Colonic mucosa (tissue), 4 donors: ENCODE measurements at places on chromosomes 16 and 17. TPM values are rescaled to one million over a fixed set of nuclear protein-coding genes. Genes with fewer than 3 reads are reported as not detected.
A peak's percentile ranks its signal among the peaks of the same experiment; 100 is the strongest.

DNA sequence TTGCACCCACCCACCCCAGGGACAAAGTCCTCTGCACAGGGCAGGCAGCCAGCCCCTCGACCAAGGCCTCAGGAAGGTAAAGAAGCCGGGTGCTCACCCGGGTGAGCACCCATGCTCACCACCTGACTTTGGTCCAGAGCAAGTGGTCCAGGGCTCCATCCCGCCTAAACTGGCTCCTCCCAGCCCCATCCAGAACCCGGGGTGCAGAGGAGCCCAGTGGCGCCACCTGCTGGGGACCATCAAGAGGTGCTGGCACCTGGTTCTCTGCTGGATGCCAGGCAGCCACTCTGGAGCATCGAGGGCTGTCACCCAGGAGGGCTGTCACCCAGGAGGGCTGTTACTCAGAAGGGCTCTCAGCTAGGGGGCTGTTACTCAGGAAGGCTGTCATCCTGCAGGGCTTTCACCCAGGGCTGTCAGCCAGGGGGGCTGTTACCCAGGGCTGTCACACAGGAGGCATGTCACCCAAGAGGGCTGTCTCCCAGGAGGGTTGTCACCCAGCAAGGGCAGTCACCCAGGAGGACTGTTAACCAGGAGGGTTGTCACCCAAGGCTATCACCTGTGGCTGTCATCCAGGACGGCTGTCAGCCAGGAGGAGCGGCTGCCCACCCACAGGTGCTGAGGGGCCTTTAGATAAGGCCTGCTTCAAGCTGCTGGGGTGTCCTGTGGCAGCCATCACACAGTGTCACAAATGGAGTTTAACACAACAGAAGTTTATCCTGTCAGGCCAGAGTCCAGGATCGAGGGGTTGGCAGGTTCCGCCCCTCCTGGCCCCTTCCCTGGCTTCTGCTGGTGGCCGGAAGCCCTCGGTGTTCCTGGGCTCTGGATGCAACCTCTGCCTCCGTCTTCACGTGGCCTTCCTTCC lies 98.5 kb downstream of the TNFRSF13B start:
- DNase-seq = peak; percentile 64

DNA sequence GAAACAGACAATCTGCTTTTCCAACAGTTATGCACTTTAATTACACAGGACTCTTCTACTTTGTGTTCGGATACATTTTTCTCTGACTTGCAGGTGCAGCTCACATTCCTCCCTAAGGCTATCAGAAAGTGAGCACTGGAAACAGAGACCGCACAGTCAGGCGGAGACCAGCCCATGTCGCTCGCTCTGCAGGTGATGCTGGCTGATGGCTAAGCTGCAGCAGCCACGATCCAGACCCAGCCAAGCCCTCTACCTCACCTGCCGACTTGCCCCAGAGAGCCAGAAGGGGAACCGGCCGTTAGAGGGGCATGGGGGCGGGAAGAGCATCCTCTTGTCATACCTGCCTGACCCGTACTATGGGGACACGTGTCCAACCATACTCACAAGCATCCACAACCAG lies 33.8 kb downstream of the MAP1LC3B start:
- no peak for DNase-seq

DNA sequence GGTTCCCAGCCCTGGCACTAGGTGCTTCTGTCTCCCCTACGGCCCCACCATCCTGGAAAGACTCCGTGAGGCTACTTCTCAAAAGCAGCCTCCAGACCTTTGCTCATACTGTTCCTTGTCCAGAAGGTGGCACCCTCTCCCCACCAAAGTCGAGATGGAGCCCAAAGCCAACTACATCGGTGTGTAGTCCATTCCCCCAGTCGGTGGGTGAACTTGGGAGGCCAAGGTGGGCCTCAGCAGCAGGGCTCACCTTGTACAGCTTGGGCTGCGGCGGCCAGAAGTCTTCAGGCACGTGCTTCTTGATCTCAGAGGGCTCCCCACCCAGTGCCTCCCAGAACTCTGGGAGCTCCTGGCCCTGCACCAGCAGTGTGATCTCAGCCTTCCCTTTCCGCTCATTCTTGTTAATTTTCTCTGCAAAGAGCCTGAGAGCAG lies 10.2 kb downstream of the FLII start:
- DNase-seq = peak; percentile 74

DNA sequence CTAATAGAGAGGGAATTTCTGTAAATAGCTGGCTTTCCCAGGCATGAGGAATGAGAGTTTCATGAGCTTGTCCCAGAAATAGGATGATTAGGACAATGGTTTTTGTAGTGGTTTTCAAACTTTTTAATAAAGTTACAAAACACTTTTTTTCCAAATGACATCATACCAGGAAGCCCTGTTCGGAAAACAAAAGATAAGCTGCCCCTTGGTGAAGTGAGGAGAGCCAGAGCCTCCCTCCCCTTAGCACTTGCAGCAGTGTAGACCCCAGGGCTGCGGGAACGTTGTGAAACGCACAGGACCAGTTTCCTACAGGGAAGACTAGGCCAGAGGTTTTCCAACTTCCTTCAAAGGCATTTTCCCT lies 7.6 kb downstream of the FBRS start:
- DNase-seq = no peak

DNA sequence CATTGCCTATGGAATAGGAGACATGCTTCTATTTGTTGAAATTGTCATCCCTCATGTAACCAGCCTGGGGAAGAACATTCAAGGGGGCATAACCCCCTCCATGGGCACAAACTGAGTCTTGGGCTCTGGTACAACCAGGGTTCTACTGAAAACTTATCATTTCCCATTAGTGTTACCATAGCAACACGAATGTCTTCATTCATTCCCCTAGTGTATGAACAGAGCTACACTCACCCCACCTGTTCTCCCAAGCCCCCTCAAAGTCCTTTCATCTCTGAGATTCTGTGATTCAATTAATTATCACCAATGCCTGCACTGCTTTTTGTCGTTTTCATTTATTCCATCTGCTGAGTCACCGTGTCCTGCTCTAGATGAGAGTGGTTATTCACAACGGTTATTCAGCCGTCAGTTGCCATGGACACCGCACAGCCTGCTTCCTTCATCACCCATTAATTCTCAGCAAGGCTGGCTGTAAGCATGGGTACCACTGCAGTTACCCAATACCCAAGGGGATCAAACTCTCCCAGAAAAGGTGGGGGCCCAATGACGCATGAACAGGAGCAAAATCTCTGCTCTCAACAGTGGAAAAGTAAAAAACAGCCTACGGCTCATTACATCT lies 1.6 kb upstream of the GAST start:
- no peak for DNase-seq

PRSS33 gene
- total RNA-seq = not detected

PLEKHH3 gene
- 14.6 TPM for total RNA-seq

TBX2 gene
- 5.3 TPM for total RNA-seq

FUS gene
- total RNA-seq = 252 TPM
